SHP77 treated with DMSO at 0.1 percent for 48 hours (cell line): ENCODE measurements at places on chromosomes 7 and 10.

DNA sequence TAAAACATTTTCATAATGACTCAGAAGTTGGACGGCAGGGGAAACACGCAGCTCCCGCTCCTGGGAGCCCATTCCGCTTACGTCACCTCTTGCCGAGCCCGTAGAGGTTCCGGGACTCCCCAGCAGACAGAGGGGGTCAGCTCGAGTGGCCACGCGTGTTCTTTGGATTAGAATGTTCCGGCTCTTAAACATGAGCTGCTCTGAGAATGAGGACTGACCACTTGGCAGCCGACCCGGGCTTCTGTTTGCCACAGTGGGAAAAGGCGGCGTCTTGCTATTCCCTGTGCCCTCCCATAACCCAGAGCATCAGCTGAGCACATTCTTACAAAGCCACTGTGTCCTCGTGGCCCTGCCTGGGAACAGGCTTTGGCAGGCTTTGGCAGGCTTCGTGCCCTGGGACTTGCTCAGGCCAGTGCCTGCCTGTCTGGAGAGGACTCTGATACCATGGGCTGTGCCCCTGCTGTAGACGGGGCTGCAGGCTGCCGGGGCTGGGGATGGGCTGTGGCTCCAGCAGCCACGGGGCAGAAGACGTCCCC is 40.1 kb downstream of the PFKP start:
- no peak for DNase-seq

DNA sequence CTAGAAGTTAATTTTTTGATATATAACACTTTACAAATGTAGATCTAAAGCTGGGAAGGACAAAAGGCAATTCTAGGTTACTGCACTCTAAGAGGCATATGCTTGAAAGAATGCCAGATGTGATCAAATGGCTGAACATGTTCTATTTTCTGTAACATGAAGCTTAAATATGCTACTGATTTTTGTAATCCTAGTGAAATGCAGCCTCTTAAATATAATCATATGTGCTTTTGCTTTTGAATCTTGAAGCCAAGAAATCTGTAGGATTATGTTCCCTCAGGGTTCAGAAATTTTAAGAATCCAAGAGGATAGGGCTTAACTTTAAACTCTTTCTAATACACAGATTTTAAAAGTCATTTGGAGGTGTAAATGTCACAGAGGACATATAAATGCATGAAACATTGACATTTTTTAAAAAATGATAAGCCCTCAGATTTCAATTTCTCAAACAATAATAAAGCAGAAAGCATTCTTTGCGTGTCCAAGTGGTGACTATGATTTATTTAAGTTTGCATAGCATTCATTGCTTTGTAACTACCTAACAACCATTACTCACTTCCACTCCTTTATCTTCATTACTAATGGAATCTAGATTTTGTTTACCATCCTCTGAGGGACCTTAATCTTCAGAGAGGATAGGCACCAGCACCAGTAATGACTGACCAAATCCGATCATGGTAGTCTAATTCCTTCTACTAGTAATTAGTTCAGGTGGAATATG is 170.4 kb downstream of the MAGI2 start:
- DNase-seq, result no peak

DNA sequence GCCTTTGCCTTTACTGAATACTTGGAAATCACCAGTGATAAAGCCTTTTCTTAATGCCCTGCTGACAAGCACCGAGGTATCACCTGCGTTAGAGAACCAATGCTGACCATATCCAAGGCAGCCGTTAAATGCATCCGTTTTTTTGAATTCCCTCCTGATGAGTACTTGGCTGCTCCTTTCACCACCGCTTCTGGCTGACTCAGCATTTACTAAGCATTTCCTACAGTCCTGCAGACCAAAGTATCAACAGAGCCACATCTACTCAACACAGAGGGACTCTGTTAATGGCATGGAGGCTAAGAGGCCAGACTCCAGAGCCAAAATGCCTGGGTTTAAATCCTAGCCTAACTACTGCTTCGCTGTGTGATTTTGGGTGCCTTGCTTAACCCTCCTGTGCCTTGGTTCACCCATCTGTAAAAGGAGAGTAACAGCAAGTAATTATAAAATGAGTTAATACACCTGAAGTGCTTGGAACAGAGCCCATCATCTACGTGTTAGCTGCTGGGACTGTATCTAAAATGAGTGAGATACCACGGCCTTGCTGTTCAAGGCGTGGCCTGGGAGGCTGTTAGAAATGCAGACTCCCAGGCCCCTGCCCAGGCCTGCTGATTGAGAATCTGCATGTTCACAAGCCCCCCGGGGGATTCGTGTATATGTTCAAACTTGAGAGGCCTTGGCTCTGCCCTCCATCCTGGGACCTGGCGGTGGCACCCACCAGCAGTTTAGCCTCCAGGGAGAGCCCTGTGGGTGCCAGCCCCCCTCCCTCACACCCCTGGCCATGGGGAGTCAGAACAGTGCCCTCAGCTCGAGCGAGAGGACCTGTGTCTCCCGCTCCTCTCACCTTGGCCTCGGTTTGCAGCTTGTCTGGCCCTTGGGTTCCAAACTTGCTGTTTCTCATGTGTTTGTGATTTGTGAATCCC is 30.8 kb upstream of the EFCAB10 start:
- no peak for DNase-seq

- DNase-seq, result no peak
These were observed 56.0 kb downstream of the TNRC18 start for GRCh38 chr7:5367661-5368060.

GRCh38 chr7:94133460-94133859 is 129.3 kb upstream of the BET1 start:
- no peak for DNase-seq

DNA sequence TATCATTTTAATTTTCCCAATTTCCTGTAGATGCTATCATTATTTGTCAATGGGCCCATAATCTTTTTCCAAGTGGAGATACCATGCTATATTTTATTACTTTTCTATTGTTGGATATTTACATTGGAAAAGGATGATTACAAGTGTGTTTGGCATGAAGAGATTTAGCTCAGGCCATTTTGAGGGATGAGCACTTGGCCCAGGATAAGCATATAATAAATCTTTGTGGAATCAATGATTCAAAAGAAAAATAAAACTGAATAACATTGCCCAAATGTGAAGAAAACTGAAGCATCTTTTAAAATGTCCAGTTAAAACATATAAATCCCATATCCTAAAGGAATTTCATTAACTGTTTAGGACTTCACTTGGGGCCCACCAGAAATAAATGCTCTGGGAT is 260.9 kb upstream of the BMPER start:
- DNase-seq, result no peak

- no peak for DNase-seq
These were observed 36.8 kb downstream of the AKR1C8 start for GRCh38 chr10:5147981-5148677.

- no peak for DNase-seq
These were observed 81.6 kb downstream of the HIBADH start for GRCh38 chr7:27581119-27581518.

DNA sequence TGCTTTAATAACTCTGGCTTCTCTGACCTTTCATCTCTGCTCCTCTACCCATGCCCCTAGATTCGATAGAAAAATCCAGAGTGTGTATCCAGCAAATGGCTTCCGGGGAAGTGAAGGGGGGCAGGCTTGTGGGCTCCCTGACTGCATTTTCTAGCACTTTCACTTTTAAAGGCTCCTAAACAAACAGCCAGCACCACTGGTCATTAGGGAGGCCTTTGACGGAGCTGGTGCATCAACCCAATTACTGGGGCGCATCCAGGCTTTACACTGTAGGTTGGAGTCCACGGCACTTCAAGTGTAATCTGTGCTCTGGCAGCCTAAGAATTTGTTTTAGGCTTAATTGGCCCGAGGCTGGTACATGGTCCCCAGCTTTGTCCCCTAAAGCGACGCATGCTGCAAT is 291.9 kb downstream of the GFRA1 start:
- no peak for DNase-seq

DNA sequence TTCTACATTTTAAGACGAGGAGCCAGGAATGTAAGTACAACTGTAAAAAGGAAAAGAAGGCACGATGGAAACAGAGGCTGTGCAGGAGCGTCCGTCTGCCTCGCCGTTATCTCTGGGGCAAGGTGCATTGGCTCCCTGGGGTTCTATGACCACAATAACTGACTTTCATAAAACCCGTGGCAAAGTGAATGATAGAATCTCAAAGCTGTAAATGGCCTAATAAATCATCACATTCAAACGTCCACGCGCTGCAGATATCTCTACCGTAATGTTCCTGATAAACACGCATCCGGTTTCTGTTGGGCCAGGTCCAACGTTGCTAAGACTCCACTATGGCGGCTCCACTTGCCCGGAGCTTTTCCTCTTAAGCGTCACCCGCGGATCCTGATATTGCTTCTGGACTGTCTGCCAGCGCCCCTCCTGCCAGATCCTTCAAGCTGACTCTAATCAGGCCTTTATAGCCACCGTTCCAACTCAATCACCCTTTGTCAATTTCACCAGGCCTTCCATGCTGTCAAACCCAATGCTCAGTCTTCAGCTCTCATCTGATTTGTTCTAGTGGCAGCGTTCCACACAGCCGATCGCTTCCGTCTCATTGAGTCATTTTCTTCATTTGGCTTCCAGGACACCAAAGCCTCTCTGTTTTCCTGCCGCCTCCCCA is 265.6 kb upstream of the FOXK1 start:
- no peak for DNase-seq

DNA sequence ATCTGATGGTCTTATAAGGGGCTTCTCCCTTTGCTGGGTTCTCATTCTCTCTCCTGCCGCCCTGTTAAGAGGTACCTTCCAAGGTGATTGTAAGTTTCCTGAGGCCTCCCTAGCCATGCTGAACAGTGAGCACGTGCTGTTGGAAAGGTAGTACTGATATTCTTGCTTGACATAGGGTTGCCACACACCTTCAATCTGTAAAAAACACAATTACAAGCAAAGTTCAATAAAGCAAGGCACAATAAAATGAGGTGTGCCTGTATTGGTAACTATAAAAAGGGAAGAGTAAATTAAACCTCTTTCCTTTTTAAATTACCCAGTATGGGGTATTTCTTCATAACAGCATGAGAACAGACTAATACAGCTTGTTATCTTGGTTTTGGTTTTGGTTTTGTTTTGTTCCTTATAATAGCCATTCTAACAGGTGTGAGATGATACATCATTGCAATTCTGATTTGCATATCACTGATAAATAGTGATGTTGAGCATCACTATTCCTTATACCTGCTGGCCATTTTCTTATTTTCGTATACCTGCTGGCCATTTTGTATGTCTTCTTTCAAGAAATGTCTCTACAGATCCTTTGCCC is 164.9 kb upstream of the TRIM24 start:
- no peak for DNase-seq

GRCh38 chr10:46270086-46270811 is 16.5 kb upstream of the ANTXRL start:
- no peak for DNase-seq

GRCh38 chr7:148503900-148504487 is 86.6 kb upstream of the C7orf33 start:
- DNase-seq, result no peak

GRCh38 chr10:69228151-69228550 is 8.0 kb downstream of the HKDC1 start:
- no peak for DNase-seq

DNA sequence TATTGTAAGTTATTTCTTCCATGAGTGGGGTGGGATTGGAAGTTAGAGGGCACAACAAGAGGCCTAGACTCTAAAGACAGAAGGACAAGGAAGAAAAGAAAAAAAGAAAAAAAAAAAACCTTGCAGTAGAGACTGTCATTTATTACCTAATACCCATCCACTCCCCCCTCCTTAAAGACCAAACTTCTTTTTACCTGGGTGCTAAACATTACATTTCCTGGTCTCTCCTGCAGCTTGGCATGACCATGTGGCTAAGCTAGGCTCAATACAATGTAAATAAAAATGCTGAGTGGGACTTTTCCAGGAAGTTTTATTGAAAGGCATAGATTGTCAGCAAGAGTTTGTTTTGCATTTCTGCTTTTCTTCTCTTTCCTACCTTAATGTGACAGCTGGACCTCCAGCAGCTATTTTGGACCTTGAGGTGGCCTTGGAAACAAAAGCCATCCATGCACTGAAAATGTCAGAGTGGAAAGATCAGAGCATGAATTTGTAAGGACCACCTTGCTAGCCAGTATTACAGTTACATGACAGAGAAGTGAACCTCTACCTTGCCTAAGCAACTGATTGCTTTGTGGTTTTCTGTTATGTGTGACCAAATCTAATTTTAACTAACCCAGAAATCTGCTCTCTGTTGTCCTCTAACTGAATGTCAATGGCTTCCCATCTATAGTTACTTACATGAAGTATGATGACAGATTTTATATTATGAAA is 81.3 kb upstream of the SFMBT2 start:
- DNase-seq, result no peak

- no peak for DNase-seq
These were observed 181.3 kb downstream of the PTPRN2 start for GRCh38 chr7:158406364-158406763.

GRCh38 chr10:133347710-133348517 is 741 bp downstream of the PRAP1 start:
- DNase-seq, result no peak

GRCh38 chr7:55247428-55247827 is 117.7 kb upstream of the LANCL2 start:
- no peak for DNase-seq

DNA sequence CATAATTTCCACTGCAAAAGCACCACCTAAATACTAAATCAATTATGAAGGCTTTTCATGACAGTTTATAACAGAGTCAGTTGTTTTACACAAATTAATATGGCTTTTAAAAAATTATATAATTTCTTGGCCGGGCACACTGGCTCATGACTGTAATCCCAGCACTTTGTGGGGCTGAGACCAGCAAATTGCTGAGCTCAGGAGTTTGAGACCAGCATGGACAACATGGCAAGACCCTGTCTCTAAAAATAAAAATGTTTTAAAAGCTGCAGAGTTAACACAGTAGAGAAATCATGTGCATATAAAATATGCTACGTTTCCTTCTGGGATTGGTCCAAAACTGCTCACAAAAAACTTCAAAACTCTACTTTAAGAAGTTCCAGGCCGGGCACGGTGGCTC is 43.6 kb upstream of the EIF4H start:
- no peak for DNase-seq

GRCh38 chr7:46170792-46171191 is 249.7 kb upstream of the IGFBP3 start:
- no peak for DNase-seq

- no peak for DNase-seq
These were observed 173.8 kb upstream of the PLXNA4 start for GRCh38 chr7:132750096-132750495.

DNA sequence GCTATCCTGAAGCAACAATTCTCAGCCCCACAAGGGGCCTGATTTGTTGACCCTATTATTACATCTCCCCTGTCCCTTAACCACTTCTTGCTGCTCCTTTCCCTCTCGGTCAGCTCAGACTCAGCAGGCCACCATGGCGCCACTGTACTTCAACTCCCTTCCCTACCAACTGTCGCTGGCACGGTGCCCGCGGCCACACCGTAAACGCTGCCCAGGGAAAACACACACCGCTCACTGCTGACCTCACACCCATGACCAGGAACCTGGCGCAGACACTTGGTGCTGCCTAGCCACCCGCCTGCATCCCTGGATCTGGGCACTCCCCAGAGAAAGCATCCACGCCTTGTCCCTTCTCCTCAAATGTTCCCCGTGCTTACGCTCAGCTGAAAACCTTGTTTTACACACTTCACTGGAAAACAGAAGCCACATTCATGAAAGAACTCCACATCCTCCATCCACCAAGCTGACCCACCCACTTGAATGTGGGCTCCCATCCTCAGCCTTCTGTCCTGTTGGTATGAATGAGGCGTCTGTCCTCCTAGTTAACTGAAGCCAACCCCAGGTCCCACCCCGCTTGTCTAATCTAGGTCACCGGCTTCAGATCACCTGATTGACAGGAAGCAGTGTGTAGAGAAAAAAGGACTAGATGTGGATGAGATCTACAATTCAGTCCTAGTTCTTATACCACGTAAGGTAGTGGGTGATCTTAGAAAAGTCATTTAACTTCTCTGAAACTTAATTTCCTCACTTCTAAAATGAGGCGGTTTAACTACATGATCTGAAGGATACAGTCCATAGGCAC is 28.5 kb upstream of the CRYGN start:
- DNase-seq, result no peak
